ENCODE measurements at places on chromosomes 3 and 15. TPM values are rescaled to one million over a fixed set of nuclear protein-coding genes. Genes with fewer than 3 reads are reported as not detected.

DNA sequence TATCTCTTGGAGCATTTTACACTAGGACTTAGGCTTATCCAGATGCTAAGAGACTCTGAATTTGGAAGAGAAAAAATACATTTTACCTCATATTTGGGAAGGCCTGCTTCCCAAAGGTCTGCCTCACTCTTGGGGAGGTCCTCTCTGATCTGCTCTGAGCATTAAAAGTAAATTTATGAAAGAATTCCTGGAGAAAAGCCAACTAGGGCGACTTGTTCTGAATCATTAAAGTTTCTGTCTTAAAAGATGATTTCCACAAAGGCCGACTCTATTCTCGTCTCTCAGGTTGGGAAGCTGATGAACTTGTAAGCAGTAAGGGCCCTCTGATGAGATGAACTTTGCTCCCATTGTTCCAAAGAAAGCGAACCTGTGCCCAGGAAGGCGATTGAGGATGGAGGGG is 48.7 kb upstream of the HES1 start:
- no peaks in the 10 kb centered on the region for H3K36me3 ChIP-seq
- H3K4me1 ChIP-seq: peaks cover 36% of the 10 kb centered on the region
- H3K27ac ChIP-seq: no peak overlapping the region
- peaks cover 30% of the 10 kb centered on the region for H3K27me3 ChIP-seq

GRCh38 chr15:36914466-36914865 is 185.9 kb downstream of the MEIS2 start:
- DNase-seq: no peak
- H3K36me3 ChIP-seq: no peaks in the 10 kb centered on the region
- H3K4me3 ChIP-seq: no peak overlapping the region
- no peaks in the 10 kb centered on the region for H3K4me1 ChIP-seq
- no peaks in the 10 kb centered on the region for H3K27me3 ChIP-seq

DNA sequence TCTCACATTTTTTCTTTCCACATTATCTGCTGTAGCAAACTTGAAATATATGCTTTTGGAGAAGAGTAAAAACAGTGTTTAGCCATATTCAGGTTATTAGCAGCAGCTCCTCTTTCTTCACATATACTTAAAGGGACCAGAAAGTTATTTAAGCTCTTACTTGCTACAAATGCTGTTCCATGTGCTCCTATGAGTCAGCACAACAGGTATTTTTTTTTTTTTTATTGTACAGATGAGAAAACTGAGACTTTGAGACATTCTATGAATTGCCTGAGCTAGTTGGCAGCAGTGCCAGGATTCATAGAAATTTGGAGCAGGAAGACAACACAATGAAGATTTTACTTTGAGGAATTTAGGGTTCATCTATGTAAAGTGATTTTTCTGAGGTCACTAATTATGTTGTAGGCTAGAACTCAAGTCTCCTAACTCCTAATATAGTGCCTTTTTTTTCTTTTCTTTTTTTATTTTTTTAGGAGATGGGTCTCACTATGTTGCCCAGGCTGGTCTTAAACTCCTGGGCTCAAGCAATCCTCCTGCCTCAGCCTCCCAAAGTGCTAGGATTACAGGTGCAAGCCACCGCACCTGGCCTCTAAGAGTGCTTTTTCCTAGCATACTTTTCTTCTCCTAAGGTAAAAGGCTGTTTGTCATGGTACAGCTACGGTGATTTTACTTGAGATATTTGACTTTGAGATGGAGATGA is 23.6 kb downstream of the SETD5 start:
- H3K27ac ChIP-seq: peak overlapping the region; percentile 53
- no peak overlapping the region for H3K4me3 ChIP-seq
- no peak for DNase-seq
- H3K4me1 ChIP-seq: peaks cover 41% of the 10 kb centered on the region
- no peaks in the 10 kb centered on the region for H3K27me3 ChIP-seq

GOLGA8G gene
- not detected for total RNA-seq

- H3K27ac ChIP-seq: no peak overlapping the region
- peak overlapping the region; percentile 65 for H3K4me3 ChIP-seq
- DNase-seq: no peak
Measured at GRCh38 chr3:46565607-46566039, 479 bp downstream of the LRRC2 start.

DNA sequence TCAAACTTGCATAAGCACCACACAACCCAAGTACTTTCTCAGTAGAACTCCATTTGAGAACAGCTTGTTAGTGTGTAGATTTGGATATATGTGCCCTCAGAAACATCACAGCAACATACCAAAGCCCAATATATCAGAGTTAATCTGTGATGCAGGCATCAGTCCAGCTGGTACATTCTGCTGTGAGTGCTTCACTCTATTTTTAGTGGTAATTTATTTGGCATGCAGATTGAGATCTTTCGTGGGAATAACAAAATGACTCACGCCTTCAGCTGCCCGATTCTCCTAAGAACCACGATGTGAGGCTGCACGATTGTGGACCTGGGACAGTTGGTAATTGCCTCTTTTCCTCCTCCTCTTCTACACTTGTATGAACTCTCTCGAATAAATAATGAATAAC is 730.7 kb downstream of the SQOR start:
- no peaks in the 10 kb centered on the region for H3K36me3 ChIP-seq
- DNase-seq: no peak
- H3K27me3 ChIP-seq: no peaks in the 10 kb centered on the region
- H3K4me3 ChIP-seq: no peak overlapping the region
- H3K4me1 ChIP-seq: no peaks in the 10 kb centered on the region
- H3K27ac ChIP-seq: no peak overlapping the region

- H3K4me1 ChIP-seq: no peaks in the 10 kb centered on the region
- H3K4me3 ChIP-seq: no peak overlapping the region
- H3K27me3 ChIP-seq: no peaks in the 10 kb centered on the region
- no peaks in the 10 kb centered on the region for H3K36me3 ChIP-seq
- H3K27ac ChIP-seq: no peak overlapping the region
- DNase-seq: no peak
Measured at GRCh38 chr3:144181062-144181461, 209.4 kb downstream of the DIPK2A start.
